ENCODE measurements at places on chromosomes 5 and 9.

DNA sequence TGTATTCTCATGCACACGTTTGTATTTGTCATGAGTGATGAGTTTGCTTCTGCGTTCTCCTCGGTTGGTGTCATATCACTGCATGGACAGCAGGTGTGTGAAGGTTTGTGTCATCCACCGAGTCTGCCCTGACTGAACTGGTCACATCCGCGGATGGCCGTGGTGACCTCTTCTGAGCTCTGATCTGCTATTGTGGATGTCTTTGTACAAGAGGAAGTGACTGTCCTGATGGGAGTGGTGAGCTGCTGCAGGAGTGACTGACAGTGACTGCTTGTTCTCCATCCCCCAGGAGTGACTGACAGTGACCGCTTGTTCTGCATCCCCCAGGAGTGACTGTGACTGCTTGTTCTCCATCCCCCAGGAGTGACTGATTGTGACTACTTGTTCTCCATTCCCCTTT lies 69.9 kb downstream of the EHMT1 start:
- DNase-seq, result no peak

DNA sequence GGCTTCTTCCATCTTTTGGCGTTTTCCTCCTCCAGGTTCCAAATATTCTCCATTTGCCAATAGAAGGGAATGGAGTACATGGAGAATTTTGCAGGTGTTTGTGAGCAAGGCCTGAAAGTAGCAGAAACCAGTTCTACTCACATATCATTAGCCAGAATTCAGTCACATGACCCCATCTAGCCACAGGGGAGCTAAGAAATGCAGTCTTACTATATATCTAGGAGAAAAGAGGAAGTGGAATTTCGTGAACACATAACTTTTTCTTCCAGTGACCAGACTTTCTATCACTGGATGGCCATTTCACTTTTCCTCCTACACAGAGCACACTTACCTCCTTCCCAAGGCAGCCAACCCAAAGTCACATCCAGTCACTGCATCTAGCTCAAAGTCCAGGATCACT lies 55.1 kb downstream of the LOX start:
- no peak for DNase-seq

GRCh38 chr9:27205198-27205597 lies 91.8 kb downstream of the EQTN start:
- no peak for DNase-seq

GRCh38 chr5:138022912-138023311 lies 10.0 kb downstream of the FAM13B start:
- DNase-seq, result no peak

DNA sequence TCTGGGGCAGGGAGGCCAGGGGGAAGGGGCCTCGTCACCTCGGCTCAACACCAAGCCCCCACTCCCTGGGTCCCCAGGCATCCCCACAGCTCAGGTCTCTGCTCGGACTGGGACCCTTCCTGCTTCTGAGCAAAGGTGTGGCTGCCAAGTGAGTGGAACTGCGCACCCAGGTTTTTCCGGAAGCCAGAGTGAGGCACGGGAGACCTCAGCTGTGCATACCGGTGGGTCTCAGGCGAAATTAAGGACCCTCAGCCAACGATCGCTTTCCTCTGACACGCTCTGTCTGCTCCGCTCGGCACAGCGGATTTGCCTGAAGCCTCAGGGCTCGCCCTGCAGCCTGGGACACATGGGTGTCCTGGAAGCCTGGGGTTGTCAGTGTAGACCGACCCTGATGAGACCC lies 41.0 kb upstream of the IRX4 start:
- DNase-seq, result no peak

- no peak for DNase-seq
Measured at GRCh38 chr5:69517763-69518212, 25.2 kb downstream of the OCLN start.

DNA sequence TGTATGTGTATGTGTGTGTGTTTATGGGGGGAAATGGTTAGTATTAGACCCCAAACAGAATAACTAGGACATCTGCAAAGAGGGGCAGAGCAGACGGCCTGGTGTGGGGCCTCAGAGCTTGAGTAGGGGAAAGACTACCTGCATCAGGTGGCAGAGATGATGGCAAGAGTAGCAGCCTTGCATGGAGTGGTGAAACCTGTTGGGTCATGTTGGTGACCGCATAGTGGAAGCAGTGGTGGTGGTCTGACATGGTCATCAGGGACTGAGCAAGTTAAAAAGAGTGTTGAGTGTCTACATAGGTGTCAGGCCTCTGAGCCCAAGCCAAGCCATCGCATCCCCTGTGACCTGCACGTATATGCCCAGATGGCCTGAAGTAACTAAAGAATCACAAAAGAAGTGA lies 153.2 kb downstream of the FGF10 start:
- no peak for DNase-seq

GRCh38 chr9:120859361-120859760 lies 16.6 kb upstream of the PSMD5 start:
- no peak for DNase-seq

DNA sequence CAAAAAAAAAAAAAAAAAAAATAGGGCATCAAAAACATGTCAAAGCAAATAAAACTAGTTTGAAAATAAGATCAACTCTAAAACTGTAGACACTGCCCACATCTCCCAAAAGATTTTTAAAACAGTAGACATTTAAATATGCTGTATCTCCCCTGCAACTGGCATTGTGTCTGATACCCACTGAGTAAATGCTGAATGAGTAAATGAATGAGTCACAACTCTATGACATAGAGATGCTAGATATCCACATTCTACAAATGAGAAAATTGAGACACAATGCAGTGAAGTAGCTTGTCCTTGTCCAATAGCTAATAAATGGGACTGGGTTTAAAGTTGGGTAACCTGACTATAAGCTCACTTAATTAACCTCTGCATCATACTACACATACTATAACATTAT lies 14.1 kb upstream of the MAP1B start:
- no peak for DNase-seq

DNA sequence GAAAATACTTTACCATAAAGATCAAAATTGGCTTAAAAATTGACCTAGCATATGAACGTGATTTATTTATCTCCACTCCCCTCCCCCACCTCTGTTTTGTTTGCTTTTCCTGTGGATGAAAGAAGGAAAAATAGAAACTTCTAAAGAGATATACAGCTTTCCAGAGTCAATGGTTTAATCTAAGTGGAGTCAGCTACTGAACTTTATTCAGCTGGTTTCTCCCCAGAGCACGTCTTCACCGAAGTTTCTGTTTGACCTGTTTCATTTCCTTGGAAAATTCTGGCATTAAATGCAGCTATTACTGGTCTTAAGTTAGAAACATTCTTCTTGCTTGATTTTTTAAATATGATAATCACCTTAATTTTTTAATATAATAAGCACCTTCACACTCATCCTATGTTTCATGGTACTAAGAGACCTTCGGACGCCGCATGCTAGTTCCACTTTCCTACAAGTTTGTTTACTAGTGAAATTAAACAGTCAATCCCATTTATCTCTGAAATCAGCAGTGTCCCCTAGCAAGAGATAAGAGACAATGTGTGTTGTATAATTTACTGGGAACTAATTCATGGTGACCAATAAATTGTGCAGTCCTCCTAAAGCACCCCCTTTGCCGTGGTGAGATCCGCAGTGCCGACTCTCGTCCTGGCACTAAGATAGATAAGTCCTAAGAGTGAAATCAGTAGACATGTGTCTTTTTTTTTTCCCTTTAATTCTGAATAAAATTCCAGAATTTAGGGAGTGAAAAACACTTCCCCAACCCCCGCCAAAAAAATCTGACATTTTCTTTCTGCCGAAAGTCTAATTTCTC lies 89.9 kb downstream of the ARL15 start:
- DNase-seq, result no peak

DNA sequence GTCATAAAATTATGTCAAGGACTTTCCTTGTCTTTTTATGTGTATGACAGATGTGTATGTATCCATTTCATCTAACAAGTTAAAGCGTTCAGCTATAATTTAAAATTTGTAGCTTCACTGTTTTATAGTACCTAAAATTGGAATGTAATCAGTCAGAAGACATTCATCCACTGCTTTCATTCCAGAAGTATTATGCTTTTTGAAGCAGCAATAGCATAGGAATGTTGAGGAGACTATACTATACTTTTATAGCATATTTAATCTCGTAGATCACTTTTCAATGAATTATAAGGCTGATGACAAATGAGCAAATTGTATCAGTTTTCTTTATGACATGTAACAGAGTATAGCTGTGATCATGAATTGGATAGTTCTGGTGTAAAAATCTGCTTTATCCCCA lies 6.9 kb downstream of the PCDHGA12 start:
- DNase-seq, result no peak

DNA sequence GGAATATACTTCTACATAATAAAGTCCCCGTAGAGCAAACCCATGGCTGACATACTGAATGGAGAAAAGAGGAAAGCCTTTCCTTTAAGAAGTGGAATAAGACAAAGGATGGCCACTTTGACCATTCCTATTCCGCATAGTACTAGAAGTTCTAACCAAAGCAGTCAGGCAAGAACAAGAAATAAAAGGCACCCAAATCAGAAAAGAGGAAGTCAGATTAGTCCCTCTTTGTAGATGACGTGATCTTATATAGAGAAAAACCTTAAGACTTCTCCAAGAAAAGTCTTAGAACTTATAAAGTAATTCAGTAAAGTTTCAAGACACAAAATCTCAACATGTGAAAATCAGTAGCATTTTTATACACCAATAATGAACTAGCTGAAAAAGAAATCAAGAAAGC lies 133.9 kb downstream of the GIN1 start:
- DNase-seq, result no peak

DNA sequence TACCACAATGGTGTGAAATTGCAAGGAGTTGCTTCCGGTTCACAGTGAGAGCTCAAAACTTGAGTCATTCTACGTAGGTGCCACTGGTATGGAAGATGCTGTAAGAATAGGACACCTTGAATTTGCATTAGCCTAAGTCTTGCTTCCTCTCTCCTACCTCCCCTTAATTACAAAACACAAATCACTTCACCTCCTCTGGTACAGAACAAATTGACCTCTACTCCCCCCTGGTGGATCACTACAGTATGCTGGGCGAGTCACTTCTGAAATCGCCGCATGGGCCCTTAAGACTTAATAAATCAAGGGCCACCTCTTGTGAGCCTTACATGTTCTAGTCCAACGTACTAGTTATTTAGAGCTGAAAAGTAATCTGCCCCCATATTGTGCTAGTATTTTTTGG lies 145.3 kb upstream of the SMARCA2 start:
- no peak for DNase-seq

GRCh38 chr9:37390759-37391158 lies 31.7 kb upstream of the GRHPR start:
- no peak for DNase-seq

GRCh38 chr9:134946663-134947062 lies 29.0 kb upstream of the FCN1 start:
- DNase-seq, result no peak

DNA sequence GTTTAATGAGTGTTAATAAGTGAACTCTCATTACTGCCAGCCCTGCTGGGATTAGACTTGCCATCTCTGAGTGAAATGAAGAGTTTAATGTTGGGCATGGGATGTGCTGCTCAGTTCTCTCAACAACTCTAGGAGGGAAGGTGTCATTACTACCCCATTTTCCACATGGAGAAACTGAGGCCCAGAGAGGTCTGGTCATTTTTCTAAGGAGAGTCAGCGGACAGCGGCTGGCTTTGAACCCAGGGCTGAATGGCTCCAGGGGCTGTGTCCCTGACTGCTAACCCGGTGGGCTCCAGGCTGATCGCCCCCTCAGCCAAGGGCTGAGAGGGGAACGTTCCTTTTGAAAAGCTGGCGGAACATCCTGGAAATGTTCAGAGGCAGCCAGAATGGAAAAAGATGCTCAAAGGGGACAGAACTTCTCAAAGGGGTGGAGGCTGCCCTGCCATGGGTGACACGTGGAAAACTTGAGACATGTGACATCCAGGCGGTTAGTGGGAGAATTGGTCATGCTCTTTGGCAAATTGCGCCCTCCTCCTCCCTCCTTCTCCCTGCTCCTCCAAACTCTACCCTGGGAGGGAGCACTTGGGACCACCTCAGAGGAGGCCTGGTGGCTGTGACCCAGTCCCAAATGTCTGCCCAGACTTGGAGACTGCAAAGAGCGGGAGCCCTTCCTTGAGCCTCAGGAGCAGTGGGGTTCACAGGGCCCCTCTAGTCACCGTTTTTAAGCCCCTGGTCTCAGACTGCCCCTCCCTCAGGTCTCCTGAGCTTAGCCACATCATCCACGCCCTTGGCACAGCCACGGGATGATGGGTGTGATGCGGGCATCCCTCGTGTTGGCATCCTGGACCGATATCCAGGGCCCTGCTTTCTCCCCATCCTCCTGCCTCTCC lies 28.7 kb downstream of the DNM1 start:
- no peak for DNase-seq

DNA sequence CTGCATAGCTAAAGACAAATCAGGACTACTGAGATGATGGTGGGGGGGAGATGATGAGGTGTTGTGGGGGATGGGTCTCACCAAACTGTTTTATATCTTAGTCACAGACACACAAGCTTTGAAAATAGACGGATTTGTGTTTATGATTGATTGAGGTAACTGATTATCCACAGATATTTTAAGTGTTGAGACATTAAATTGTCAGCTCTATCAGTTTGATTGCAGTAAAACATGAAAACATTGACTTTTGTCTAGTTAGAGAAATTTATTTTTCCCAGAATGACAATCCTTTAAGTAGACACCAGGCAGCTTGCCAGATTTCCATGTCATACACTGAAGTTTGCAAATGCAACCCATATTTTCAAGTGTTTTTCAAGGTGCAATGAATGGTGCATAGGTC lies 149.8 kb downstream of the NR2F1-AS1 start:
- DNase-seq, result no peak

GRCh38 chr9:26657958-26658357 lies 234.6 kb downstream of the CAAP1 start:
- no peak for DNase-seq

DNA sequence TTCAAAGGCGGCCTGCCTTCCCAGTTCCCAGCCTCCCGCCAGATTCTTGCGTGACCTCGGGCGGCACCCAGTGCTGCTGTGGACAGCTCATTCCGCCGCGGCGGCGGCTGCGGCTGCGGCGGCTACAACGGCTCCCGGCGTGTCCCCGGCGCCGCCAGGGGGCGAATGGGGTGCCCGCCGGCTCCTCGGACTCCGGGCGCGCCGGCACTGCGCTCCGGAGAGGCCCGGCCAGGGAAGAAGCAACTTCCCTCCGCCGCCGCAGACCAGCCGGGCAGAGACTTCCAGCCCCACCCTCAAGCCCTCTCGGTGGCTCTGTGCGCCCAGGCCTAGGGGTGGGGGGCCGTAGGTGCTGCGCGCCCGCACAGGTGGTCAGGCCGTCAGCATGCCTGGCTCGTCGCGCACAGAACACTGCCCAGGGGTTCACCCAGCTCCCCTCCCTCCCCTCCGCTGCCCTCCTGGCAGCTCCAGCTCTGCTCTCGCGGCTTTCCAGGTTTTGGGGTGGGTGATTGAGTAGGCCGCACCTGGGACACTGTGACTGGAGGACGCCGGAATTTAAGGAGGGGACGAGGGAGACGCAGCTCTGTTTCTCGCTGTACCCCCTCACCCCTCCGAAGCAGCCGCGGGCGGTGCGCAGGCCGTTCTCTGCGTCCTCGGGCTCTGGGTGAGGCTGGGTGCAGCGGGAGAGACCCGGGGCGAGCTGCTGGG lies 20.2 kb downstream of the IGIP start:
- no peak for DNase-seq

- no peak for DNase-seq
Measured at GRCh38 chr5:43467100-43467499, 16.6 kb downstream of the TMEM267 start.
